KG1 (cell line): ENCODE measurements at places on chromosomes 6 and 20.
A peak's percentile ranks its signal among the peaks of the same experiment; 100 is the strongest.

DNA sequence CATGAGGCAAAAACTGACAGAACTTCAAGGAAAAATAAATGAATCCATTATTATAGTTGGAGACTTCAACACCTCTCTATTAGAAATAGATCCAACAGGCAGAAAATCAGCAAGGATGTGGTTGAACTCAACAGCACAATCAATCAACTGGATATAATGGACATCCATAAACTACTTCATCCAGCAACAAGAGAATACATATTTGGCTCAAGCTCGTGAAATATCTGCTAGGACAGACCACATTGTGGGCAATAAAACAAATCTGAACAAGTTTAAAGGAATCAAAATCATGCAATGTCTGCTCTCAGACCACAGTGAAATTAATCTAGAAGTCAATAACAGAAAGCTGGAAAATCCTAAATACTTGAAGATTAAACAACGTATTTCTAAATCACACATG, 362.6 kb downstream of the CD109 start:
- no peak for DNase-seq

DNA sequence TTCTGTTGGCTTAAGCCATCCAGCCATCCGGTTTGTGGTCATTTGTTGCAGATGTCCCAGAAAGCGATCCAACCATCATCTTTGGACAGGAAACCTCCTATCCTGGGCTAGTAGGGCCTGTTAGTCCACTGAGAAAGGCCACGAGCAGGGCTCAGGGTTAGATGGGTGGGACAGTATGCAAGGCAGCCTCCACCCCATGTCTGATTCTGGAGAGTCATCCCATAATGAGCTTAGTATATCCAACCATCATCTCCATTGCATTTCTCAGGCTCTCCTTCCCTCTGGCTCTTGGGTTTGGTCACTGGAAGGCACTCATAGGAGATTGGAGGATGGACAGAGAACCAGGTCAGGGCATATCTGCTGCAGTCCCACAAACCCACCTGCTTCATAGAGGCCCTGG, 117.8 kb downstream of the LRFN2 start:
- no peak for DNase-seq

DNA sequence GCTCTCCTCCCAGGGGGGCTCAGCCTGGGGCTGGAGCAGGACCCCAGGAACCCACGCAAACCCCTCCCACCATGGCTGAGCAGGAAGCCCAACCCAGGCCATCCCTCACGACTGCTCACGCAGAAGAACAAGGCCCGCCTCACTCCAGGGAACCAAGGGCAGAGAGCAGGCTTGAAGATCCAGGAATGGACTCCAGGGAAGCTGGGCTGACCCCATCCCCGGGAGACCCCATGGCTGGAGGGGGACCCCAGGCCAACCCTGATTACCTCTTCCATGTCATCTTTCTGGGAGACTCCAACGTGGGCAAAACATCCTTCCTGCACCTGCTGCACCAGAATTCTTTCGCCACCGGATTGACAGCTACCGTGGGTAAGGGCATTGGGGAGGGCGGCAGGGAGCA, 24.7 kb downstream of the RAB44 start:
- no peak for DNase-seq

- DNase-seq, result no peak
Observed at GRCh38 chr6:169905041-169905807, 153.8 kb downstream of the ERMARD start.

GRCh38 chr6:1287103-1287591, 24.8 kb upstream of the FOXQ1 start:
- no peak for DNase-seq

GRCh38 chr6:125807293-125807692, 16.5 kb downstream of the NCOA7 start:
- no peak for DNase-seq

GRCh38 chr20:11912013-11912658, 5.6 kb upstream of the BTBD3 start:
- no peak for DNase-seq

- no peak for DNase-seq
Observed at GRCh38 chr6:167475947-167476346, 151.1 kb downstream of the TTLL2 start.

DNA sequence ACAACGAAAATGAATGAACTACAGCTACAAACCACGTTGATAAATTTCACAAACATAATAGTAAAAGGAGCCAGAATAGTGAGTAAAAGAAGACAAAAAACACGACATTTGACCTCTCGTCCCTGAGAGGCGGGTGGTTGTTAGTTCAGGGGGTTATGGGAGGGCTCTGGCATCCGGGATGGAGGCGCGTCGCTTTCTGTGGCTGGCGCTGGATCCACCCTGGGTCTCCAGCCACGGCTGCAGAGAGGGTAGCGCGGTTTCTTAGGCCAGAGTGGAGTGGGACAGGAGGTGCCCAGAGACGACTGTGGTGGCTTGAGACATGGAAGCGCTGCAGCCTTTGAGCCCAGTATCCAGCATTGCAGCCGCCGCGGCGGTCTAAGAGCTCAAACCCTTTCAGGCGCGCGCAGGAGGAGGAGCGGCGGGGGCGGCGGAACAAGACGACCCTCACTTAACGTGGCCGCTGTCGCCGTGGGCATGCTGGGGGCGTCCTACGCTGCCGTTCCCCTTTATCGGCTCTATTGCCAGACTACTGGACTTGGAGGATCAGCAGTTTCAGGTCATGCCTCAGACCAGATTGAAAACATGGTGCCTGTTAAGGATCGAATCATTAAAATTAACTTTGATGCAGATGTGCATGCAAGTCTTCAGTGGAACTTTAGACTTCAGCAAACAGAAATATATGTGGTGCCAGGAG, 3.7 kb upstream of the ZSCAN23 start:
- no peak for DNase-seq

GRCh38 chr6:91480402-91480801, 893.5 kb upstream of the MAP3K7 start:
- DNase-seq, result no peak

GRCh38 chr20:17497821-17498580, 33.2 kb downstream of the BFSP1 start:
- no peak for DNase-seq

- DNase-seq, result no peak
Observed at GRCh38 chr6:169738204-169738975, 13.0 kb downstream of the DYNLT2 start.

GRCh38 chr6:72616406-72617015, 5.4 kb upstream of the KCNQ5 start:
- DNase-seq, result peak; percentile 56

DNA sequence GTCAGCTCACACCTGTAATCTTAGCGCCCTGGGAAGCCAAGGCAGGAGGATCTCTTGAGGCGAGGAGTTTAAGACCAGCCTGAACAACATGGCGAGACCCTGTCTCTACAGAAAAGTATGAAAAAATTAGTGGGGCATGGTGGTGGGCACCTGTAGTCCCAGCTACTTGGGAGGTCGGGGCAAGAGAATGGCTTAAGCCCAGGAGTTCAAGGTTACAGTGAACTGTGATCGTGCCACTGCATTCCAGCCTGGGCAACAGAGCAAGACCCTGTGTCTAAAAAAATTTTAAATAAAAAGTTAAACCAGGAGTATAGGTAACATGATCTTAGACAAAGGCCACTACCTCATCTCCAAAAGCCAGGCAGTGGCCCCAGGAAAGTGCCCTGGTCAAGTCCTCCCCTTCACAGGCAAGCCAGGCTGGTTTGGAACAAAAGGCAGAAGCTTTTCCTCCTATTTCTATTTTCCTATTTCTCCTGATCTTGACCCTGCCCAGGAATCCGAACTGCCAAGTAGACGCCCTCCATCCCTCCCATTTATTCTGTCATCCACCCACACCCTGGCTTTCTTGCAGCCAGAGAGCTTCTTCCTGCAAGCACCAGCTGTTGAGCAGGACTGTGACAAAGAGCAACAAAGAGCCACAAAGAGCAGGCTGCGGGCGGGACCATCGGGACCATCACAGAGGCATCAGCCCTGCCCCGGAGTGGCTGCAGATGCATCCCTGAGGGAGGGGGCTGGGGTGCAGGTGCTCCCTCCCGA, 149.9 kb upstream of the AFDN start:
- DNase-seq, result no peak

DNA sequence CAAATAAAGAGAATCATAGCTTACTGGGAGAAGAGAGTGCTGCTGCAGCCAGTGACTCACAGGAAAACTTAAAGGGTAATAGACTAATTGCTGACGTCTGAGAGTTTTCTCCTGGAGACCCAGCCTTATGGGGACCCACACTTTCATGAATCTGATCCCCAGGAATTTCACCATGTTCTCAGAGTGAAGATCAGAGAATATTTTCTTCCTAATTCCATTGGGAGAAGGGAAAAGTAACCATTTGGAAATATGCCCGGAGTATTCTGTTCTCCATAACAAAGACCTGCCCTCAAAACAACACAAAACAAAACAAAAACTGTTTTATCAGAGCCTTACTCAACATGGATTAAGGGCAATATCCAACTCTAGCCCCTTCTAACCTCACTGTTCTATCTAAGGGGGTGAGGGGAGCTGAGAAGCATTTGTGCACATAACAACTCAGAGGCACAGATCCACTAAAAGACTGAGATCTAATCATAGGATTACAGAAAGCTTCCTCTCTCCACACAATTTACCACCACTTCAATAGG, 168.2 kb upstream of the SSTR4 start:
- no peak for DNase-seq

- DNase-seq, result no peak
Observed at GRCh38 chr6:17583811-17584210, 16.3 kb upstream of the FAM8A1 start.

GRCh38 chr6:40713002-40713719, 126.0 kb upstream of the LRFN2 start:
- DNase-seq, result no peak

GRCh38 chr20:32976746-32977145, 27.5 kb downstream of the SUN5 start:
- DNase-seq, result no peak

GRCh38 chr6:97705568-97705967, 422.6 kb upstream of the MMS22L start:
- no peak for DNase-seq

- no peak for DNase-seq
Observed at GRCh38 chr6:158460602-158461169, 99.2 kb upstream of the TMEM181 start.

DNA sequence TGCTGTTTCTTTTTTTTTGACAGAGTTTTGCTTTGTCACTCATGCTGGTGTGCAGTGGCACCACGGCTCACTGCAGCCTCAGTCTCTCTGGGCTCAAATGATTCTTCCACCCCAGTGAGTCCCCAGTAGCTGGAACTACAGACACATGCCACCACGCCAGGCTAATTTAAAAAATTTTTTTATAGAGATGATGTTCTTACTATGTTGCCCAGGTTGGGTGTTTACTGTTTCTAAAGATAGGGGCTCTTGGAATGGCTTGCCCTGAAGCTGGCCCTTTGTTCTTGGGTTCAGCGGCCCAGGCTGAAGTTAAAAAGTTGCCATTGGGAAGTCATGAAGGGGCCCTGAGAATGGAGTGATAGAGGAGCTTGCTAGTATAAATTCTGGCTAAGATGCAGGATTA, 16.5 kb downstream of the RALGAPB start:
- no peak for DNase-seq

- DNase-seq, result no peak
Observed at GRCh38 chr6:166763606-166764472, 136.8 kb upstream of the RPS6KA2 start.

- DNase-seq, result peak; percentile 67
Observed at GRCh38 chr6:34284563-34285447, 36.0 kb upstream of the SMIM29 start.

GRCh38 chr6:113258771-113259170, 598.4 kb upstream of the MARCKS start:
- DNase-seq, result no peak

GRCh38 chr6:129031051-129031599, 148.2 kb downstream of the LAMA2 start:
- no peak for DNase-seq

DNA sequence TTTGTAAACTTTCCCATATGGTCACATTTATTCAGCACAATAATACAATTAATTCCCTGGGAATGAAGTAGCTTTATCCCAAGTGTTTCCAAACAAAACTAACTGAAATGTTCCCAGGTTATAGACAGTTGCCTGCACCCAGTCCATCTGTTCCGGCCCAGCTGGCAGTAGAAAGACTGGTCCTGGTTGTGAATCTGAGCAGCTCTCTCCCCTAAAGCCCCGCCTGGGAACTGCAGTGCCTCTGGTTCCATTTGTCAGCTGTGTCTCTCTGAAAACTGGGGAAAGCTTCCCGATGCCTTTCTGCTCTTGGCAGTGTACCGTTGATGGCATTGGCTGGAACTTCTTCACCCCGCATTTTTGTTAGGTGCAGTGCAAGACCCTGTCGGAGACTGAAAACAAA, 8.7 kb downstream of the MTHFD1L start:
- DNase-seq, result no peak

- no peak for DNase-seq
Observed at GRCh38 chr20:46933150-46933549, 38.5 kb downstream of the EYA2 start.

DNA sequence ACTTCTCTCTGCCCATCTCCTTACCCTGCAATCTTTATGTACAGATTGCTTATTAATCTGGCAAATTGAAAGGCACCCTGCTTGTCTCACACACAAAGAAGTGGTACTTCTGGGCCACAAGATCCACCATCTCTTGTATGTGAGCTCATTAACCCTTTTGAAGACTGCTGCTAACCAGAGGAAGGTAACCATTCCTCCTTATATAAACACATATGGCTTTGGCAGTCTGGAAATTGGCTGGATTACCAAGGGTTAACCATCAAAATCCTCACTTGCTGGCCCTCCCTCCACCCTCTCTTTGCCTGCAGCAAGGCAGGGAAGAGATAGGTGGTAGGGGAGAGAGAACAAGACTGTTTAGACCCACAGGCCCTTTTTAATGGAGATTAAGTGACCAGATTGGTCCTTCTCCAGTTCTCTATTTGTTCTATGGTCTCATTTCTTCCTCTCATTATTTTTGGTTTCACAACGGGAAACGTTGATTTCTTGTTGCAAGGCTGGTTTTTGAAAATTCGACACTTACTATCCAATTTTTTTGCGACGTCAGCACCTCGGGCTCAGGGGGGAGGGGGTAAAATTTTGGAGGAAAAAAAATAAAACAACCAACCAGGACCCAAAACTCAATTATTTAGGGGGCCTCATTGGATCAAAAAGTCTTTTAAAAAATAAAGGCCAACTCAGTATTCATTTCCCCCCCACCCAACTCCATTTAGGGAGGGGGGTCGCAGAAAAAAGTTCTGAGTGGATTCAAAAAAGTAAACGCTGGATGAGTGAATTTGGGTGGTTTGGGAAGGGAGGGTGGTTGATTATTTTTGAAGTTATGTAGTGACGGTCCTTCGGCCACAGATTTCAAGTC, 859 bp downstream of the PPP1R10 start:
- no peak for DNase-seq

GRCh38 chr6:33521489-33522091, 58.5 kb downstream of the BAK1 start:
- no peak for DNase-seq
